ENCODE measurements at places on chromosomes 3 and 15.
A peak's percentile ranks its signal among the peaks of the same experiment; 100 is the strongest.

DNA sequence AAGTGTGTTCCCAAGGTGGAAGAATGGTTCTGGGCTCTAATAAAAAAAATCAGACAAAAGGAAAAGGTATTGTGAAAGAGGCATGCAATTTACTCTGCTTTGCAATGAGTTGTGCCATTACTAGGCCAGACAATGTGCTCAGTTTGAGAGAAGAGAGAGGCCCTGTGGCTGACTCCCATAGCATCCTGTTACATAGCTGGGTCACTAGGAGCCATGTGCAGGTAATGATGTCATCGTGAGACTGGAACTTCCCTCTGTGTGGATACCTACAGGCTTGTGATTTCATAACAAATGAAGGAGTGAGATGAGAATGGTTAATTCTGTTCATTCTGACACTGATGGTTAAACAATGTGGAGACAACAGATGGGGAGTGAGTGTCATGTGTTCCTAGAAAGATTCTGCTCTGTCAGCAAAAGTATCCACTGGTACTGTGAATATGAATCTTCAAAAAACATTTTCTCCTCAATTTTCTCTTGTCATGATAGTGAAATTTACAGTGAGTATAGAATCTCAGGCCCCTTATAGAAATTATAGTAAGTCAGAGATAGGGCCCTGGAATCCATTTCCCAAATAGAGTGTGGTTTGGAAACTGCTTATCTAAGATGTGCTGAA, 648.7 kb upstream of the DPPA4 start:
- no peak for DNase-seq

DNA sequence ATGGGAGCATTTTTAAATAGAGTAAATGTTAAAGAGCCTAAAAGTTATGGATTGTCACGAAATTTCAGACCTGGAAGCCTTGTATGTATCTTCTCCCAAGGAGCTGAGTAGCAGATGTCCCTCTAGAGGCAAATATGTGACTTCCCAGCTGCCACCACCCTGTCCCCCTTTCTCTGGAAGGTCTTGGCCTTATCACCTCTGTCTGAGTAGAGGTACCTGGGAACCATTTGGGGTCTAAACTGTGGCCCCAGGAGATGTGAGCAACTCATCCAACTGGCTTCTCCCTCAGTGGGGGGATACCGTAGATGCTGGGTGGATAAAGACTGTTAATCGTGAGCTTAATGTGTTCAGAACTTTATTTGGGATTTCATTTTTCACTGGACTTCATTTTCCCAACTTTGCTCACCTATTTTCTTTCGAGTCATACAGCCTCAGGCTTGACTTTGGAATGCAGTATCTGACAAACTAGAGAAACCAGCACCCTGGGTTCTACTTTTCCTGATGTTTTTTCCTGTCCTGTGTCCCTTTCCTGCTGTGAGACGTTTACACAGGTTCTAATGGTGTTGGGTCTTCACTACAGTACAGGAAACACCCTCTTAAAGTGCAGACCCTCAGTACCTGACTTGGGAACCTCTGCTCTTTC, 53.3 kb upstream of the CCR4 start:
- DNase-seq, result no peak

DNA sequence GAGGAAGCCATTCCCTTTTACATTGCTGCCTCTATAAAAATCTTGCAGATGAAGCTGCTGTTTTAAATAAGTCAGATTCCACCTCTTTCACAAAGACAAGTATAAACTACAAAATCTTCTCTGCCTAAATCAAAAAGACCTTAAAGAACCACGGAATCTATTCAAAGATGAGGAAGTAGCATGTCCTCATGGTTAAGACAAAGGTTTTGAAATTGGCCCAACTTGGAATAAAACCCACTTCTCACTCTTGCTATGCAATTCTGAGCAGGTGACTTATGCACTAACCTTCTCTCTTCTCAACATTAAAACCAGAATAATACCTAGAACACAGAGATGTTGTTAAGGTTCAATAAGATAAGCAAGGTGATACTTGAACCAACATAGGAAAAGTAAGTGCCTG, 97.6 kb downstream of the FOXP1 start:
- no peak for DNase-seq

GRCh38 chr3:111392894-111393398, 149.1 kb upstream of the CD96 start:
- DNase-seq, result peak; percentile 15

- no peak for DNase-seq
Observed at GRCh38 chr15:90523373-90523772, 6.3 kb upstream of the CRTC3 start.

GRCh38 chr15:64022571-64022970, 23.7 kb downstream of the DAPK2 start:
- no peak for DNase-seq

DNA sequence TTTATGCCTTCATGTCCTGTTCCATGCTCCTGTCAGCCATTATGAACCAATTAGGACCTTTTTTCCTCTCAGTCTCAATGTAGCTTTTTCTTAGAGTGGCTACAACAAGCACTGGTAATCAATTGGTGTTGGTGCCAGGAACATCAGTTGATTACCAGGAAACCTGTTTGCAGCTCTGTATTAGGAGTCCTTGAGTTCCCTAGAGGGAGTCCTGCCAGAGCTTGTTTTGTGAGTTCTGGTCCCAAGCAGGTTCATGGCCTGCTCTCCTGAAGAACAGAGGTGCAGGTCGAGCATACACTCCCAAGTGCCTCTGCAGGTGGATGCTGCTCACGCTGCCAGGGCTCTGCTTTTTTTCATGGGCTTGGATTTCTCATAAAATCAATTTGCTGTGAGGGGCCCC, 137.9 kb upstream of the PRR23C start:
- DNase-seq, result no peak

GRCh38 chr15:93244696-93245660, 156.0 kb upstream of the RGMA start:
- no peak for DNase-seq

- DNase-seq, result no peak
Observed at GRCh38 chr3:126452213-126452612, 23.5 kb downstream of the ZXDC start.

DNA sequence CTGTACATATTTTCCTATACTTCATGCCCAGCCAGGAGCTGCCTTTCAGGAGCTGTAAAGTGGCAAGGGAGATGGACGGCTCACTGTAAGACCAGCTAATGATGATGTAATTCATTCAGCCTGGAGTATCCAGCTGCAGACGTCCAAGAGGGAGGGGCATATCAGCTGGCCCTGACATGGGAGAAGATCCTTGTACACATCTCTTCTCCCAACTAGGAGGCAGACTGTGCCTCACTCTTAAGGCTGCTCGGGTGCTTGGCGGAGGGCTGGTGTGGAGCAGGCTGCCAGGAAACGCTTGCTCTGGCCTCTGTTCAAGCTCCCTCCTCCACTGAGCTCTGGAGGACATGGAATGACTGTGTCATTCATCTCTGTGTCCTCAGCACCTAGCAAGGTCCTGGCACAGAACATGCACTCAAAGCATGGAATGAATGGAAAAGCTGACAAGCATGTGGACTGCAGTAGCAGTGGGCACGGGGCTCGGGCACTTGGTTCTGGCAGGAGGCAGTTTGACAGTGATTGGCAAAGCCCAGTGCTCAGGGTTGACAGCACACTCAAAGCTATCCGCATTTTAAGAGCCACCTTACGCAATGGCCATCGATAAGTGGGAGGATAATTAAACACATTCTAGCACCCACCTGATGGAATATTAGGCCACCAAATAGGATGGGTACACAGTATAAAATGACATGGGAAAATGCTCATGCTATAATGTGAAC, 72.4 kb downstream of the TBC1D2B start:
- DNase-seq, result no peak

DNA sequence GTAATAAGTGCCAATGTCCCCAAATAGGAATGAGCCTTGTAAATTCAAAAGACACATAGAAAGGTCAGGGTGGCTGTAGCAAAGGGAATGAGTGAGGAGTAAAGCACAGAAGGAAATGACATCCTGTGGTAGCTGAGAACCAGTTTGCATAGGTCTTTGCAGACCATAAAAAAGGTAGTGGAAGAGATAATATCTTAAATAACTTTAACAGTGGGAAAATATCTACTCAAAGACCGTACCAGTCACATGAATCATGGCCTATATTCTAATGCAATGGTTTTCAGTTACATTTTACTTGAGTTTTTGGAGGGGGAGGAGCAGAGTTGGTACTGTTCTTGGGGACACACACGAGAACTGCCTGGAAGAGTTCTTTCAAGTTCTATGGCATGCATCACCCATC, 297.3 kb upstream of the ADAMTS9 start:
- DNase-seq, result no peak

DNA sequence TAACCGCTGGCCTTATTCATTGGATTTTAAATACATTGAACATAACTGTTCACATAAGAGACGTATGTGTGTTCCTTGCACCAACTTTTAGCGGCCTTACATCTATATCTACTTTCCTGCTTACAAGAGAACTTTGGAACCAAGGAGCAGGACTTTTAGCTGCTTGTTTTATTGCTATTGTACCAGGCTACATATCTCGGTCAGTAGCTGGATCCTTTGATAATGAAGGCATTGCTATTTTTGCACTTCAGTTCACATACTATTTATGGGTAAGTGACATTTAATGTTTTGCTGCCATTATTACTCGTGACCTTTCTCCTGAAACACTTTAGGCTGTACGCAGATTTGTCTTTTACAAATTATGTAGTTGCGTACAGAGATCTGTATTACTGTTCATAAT, 47.1 kb downstream of the STT3B start:
- no peak for DNase-seq

- DNase-seq, result no peak
Observed at GRCh38 chr3:119647171-119647570, 13.2 kb downstream of the POPDC2 start.

DNA sequence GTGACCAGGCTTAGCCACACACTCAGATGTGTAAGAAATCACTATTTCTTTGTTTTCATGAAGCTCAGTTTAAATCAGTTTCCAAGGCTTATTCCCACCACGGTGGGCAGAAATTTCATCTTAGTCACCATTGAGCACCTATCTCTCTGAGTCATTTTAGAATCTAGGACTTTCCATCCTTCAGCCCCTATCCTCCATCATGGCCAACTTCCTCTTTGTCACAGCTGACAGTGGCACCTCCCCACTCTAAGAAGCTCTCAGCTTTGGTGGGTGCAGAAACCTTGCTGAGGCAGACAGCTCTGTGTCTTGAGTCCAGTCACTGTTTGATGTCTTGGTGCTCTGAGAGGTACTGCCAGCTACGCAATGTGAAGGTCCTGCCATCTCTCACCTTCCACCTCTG, 32.9 kb downstream of the SNTN start:
- no peak for DNase-seq

GRCh38 chr3:135756106-135756668, 209.3 kb upstream of the PPP2R3A start:
- DNase-seq, result no peak

- no peak for DNase-seq
Observed at GRCh38 chr3:107976202-107976800, 114.5 kb downstream of the CD47 start.

GRCh38 chr15:29324746-29325145, 55.1 kb upstream of the NSMCE3 start:
- DNase-seq, result no peak

DNA sequence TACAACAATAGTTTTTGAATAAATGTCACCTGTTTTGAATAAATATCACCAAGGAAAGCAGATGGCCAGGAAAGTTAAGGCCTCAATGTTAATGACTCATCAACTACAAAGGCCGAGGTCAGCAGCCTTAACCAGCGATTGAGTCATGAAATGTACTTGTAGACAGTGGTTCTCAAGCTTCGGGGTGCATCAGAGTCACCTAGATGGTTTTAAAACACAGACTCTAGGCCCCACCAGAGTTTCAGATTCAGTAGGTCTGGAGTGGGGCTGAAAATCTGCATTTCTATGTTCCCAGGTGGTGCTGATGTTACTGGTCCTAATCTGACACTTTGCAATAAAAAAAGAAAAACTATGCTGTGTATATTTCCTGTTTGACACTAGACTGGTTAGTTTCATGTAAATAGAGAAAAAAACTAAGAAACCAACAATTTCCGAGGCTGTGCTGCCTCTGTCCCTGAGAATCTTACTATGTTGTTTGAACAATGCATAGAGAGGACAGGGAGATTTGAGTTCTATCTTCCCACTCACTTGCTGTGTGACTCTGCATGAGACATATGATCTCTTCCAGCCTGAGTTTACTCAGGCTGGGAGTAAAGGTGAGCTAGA, 9.8 kb downstream of the RAB27A start:
- DNase-seq, result peak; percentile 39

DNA sequence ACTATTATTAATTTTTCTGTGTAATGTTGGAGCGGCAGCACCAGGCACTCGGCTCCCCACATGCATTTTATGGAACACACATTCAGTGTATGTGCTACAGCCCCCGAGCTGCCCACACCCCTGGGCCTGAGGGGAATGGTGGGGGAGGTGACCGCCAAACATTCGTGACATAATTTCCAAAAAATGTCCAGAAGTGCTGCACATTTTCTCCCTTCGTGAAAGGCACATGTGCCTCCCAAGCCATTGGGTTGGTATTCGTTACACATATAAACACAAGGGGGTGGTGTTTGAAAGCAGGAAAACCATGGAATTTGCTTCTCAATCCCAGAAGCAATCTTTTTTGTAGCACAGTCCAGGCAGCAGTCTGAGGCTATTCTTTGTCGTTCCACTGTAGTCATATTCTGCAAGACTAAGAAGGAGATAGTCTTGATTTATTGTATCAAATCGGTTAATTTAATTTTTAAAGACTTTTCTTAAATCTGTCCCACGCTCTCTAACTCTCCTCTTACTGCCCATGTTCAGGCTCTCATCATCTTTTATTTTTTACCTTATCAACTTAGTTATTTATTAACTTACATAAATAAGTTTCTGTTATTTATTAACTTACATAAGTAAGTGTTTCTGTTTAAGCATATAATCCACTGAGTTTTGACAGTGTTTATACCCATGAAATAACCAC, 39.2 kb upstream of the POLR2M start:
- DNase-seq, result no peak

DNA sequence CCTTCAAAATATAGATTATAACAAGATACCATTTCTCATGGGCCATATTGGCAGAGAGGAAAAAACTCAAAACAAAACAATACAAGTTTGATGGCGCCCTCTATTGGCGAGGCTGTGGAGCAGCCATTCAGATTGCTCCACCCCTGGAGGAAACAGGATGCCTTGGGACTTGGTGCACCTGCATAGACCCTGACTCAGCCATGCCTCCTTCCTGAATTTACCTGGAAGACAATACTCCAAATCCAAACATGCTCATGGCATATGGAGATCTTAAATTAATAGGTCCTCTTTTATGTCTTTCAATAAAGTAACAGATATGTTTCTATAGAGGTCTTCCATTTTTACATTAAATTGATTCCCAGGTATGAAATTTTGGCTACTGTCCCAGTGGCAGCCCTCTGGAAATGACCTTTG, 90.0 kb downstream of the APBA2 start:
- peak; percentile 36 for DNase-seq

DNA sequence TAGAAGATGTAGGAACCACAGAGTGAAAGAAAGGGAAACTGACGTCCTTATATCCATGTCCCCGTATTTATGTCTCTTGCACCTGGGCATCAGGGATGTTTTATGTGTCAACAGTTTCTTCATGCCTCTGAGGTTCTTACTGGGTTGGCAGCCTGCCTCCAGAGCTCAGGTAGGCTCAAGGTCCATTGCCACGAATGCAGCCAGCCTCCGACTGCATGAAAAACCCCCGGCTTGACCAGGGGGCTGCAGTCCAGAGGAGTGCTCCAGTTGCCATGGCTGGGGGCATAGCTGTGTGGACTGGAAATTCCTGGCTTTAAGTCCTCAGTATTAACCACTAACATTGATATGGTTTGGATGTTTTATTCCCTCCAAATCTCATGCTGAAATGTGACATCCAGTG, 2.8 kb upstream of the CSPG5 start:
- no peak for DNase-seq

All from activated effector memory CD4-positive, alpha-beta T cell treated with Interleukin-2 at 50 U/mL for 16 hours (primary cell).